ENCODE measurements at places on chromosomes 12 and 14. TPM values are rescaled to one million over a fixed set of nuclear protein-coding genes. Genes with fewer than 3 reads are reported as not detected.

Gene OVCH1
- total RNA-seq, result 1.1 TPM

GRCh38 chr12:68293347-68293746 lies 38.8 kb downstream of the MDM1 start:
- DNase-seq, result no peak

Gene GLT8D2
- total RNA-seq, result 12.4 TPM

GRCh38 chr12:54126696-54127537 lies 61.9 kb downstream of the SMUG1 start:
- DNase-seq, result peak; percentile 93

DNA sequence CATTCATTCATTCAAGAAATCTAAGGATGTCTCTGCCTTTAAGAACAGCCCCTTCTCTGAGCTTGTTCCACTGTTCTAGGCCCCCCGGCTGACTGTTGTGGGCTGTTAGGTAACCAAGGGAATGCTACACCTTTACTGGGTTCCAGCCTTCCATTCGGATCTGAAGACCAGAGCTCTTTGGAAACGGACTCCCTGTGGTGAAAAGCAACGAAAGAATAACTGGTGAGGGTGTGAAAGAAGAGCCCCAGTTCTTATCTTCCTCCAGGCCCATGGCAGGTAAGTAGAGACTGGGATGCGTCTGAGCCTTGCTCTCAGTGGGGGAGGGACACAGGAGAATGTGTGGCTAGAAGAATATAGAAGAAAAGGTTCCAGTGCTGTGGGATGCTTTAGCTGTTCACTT lies 207.4 kb downstream of the TMEM132D start:
- no peak for DNase-seq

GRCh38 chr14:49461529-49462401 lies 124.4 kb downstream of the RPS29 start:
- no peak for DNase-seq

DNA sequence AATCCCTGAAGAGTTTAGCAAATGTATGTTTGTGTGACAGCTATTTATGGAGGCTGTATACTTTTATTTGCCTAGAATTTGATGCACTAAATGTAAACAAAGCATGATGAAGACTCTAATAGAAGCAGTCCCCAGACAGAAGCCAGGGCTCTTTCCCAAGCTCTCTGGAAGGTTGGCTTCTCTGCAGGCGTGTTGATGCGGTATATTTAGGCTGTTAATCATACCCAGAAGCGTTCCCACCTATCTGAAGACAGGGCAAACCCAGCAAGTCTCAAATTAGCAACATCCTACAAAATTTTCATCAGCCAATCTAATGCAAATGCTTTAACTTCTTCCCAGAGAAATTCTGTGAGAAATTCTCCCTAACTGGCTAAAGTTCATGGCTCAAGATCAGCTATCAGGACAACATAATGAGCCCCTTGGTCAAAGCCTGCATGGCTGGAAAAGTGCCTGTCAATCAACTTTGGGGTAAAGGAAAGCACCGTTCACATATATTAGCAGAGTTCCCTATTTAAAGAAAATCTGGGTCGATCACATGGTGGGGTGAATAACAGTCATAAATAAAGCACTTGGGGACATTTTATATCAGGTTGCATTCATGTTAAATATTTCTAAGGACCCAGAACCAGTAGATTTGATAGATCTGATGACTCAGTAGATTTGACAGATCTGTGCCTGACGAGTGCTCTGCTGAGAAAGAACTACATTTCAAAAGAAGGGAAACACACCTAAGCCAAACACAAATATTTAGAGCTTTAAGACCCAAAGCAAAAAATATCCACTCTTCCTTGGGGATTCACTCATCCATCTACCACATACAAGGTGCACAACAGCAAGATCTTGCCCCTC lies 46.6 kb downstream of the KSR2 start:
- no peak for DNase-seq

DNA sequence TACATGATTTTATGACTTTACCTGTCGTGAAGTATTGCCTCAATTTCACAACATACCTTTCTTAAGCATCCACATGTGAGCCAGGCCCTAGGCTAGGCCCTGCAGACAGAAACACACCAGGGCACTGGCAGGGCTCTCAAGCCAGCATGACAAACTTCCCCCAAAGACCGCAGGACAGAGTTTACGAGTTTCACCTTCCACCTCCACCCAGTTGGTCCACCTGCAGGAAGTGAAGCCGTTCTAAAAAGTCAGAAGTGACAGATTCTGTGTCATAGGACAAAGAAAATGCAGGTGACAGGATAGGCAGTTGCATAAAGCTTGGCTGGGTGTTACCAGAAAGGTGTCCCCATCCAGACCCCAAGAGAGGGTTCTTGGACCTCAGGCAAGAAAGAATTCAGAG lies 382.3 kb downstream of the PCNX1 start:
- DNase-seq, result no peak

GRCh38 chr14:31967669-31967975 lies 109.5 kb upstream of the ARHGAP5 start:
- DNase-seq, result no peak

GRCh38 chr12:583251-583869 lies 79.9 kb downstream of the NINJ2 start:
- DNase-seq, result no peak

DNA sequence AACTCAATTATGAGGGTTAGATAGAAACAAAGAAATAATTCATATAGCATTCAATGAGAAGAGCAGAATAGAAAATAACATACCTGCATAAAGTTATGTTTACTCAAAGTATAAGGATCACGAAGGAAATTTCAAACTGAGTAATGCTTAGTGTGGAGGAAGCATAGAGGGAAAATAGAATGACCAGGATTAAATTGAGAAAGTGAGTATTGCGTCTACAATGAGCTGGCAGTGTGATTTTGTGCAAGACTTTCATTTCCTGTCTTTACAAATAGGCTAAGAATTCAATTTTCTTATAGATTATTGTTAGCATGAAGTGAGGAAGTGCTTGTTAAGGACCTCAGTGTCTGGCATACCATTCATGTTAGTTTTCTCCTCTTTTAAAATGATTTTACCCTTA lies 12.0 kb downstream of the ADGRD1 start:
- no peak for DNase-seq

DNA sequence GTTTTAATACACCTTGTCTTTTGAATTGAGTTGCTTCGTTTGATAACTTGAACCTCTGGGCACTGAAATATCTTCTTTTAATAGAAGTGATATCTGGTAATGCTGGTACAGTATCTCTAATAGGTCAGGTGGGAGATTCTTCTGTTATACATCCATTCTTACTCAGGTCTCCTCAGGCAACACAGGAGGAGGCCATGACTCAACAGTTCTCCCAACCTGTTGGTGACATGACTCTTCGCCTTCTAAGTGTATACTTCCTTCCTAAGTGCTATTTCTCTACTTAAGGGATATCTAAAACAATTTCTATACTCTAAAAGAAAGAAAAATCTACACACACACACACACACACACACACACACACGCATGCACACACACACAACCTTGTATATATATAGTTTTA lies 509.1 kb downstream of the PCNX1 start:
- no peak for DNase-seq

GRCh38 chr14:59407246-59408010 lies 57.8 kb downstream of the GPR135 start:
- DNase-seq, result no peak

DNA sequence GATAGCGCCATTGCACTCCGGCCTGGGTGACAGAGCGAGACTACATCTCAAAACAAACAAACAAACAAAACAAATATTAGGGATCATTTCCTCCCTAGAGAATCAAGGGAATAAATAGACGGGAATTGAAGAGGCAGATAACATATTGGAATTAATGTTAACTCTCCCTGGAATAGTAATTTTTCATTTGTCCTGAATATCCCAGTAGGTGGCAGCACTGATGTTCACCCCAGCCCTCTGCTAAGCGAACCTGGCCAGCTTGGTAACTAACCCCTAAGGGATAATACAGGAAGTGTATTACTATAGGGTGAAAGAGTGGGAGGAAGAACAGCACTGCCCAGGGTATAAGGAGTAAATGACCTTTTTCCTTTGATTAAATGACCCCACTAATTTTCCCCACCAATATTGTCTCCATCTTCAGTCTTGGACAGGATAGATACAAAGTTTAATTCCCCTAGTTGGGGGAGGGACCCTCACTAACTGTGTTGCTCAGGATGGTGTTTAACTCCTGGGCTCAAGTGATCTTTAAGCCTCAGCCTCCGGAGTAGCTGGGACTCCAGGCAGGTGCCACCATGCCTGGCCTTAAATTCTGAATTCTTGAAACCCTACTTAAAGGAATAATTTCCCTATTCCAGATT lies 40.5 kb downstream of the SLC2A14 start:
- peak; percentile 11 for DNase-seq

DNA sequence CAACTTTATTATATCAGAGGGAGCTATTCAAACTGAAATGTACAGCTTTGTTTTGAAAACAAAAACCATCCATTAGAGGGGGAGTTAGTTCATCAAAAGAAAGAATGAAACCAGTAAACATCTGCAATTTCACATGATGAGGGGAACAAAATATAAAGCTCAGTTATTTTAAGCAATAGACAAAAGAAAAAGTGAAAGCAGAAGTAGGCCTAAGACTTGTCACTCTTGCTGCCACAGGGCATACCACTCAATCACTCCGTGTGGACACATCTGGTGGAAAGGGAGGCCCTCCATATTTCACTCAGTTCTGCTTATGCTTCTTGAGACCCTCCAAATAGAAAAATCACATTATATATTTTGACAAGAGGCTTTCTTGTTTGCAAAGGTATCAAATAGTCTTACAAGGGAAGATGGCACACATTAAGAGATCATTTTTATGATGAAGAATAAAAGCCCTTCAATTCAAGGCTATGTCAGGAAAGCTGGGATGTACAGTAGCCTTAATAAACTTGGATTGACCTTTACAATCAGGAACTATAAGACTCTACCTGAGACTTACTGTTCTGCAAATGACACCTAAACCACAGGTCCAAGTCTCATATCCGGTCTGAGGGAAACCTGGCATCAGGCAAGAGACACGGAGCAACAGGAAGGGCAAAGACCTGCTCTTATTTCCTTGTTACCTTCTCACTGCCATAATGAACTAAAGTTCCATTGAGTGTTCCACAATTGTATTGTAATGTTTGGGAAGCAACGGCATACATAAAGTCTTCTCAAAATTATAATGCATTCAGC lies 222.5 kb upstream of the GRIP1 start:
- DNase-seq, result no peak

GRCh38 chr14:75430116-75430515 lies 2.3 kb downstream of the JDP2 start:
- DNase-seq, result no peak

Gene NEUROD4
- not detected for total RNA-seq

DNA sequence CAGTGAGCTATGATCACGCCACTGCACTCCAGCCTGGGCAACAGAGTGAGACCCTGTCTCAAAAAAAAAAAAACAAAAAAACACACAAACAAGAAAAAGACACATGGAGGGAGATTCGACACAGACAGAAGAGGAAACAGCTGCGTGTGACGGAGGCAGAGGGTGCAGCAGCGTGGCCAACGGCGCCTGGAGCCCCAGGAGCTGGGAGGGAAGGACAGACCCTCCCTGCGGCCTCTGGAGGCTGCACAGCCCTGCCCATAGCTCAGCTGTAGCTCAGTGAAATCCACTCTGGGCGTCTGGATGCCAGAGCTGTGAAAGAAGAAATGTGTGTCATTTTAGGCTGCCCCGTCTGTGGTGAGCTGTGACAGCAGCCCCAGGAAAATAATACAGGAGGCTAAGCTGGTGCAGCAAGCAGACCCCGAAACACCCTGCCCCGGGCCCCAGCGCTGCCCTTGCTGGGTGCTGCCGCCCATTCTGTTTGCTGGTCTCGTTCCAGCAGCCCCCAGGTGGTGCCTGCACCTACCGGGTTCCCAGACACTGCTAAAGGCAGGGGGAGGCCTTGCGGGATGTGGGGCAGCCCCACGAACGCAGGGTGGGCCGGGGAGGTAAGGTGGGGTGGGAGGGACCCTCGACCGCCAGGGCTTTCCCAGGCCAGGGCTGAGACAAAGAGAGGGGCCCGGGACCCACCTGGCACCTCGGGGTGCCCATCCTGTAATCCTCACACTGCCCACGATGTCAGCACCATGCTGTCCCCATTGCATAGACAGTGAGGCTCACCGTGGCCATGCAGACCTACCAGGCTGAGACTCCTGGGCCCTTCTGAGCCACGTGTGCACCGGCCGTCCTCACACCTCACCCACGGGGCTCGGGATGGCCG lies 21.2 kb downstream of the GALNT9 start:
- peak; percentile 66 for DNase-seq

DNA sequence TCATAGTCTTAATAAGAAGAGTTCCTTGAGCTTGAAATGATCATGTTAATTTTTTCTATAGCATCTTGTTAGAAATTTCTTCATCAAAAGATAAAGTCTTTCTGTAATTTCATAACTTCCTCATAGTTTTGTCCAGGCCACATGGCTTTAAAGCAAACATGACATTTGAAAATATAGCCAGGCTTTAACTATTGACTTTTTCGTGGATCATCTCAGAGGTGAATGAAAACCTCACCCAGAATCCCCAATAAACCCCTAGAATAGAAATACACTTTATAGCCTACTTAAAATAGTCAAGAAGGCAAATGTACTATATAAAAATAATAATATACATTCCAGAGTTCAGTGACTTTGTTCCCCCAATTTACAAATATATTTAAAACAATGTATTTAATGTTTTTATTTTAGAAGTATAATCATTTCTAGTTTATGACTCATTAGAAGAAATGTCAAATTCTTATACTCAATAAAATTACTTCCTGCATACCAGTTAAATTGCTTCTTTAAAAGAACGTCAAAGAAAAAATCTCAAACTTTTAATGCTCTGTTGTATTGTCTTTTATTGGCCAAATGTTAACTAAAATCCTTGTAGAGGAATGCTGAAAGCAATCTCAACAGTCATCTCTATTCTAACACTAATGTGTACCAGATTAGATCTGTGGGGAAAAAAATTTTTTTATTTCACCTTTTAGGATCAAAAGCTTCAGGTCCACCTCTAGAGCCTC lies 21.6 kb downstream of the EXOC5 start:
- no peak for DNase-seq

GRCh38 chr12:29220632-29221336 lies 71.7 kb downstream of the FAR2 start:
- DNase-seq, result no peak

DNA sequence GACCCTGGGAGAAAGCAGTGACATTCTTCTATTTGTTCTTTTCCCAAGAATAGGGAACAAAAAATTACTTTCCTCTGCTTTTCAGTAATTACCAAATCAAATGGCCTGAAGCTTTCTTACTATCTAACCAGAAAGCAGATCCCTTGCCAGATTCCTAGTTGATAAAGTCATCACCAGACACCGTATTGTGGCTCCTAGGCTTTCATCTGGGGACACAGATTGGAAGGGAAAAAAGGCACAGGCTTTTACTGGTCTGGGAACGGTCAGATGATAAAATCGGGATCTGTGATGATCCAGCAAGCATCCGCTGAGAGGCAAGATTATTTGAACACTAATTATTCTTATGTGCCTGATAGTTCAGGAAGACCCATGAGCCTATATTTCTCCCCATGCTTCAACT lies 79.1 kb upstream of the BCL2L14 start:
- DNase-seq, result no peak

Gene PDE3A
- total RNA-seq, result 52.8 TPM

All from posterior vena cava (tissue), 2 donors.